Cerebellum (tissue), 4 donors: ENCODE measurements at places on chromosomes 5 and 9.

- no peak for DNase-seq
These were observed 7.9 kb downstream of the WWC1 start for GRCh38 chr5:168299372-168299771.

DNA sequence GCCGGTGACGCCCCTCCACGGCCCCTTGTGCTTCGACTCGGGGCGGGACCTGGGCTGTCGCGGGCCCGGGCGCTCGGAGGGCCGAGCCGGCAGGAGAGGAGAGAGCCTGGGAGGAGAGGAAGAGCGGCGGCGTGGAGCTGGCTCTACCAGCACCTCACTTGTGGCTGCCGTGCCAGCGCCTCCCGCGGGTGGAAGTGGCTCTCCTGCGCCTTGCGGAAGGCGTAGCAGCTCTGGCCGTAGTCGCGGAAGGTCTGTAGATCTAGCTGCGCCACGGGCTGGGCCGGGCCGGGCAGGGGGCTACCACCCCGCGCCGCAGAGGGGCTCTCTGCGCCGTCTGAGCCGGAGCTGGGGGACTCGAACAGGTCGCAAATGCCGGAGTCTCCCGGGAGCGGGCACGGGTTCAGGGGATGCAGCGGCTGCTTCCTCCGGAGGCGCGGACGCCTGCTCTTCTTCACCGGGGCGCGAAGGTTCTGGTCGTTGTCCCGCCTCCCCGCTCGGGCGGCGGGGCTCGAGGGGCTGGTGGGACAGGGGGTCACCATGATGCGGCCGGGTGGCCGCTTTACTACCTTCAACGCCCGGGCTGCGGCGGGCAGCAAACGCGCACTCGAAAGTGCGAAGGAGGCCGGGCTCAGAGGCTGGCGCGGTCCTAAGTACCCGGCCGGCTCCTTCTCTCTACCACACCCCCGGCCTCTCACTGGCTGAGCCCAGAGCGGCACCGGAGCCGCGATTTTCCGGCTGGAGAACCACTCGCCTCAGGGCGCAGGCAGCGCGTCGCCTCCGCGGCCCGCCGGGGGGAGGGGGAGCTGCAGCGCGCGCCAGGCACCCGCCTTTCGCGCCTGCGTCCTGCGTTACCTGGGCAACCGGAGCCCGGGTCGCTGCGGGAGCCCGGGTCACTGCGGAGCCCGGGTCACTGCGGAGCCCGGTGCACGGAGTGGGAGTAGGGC, at the start of gene CCNO:
TSS of gene CCNO (minus strand) at position 624 of the 944 bp plus-strand sequence. CDS start at position 539, 85 bp downstream.
- peak; percentile 84 for DNase-seq

- no peak for DNase-seq
These were observed 132.6 kb downstream of the PDZD2 start for GRCh38 chr5:31771500-31771899.

- no peak for DNase-seq
These were observed 187.6 kb downstream of the COMMD10 start for GRCh38 chr5:116272281-116272941.

DNA sequence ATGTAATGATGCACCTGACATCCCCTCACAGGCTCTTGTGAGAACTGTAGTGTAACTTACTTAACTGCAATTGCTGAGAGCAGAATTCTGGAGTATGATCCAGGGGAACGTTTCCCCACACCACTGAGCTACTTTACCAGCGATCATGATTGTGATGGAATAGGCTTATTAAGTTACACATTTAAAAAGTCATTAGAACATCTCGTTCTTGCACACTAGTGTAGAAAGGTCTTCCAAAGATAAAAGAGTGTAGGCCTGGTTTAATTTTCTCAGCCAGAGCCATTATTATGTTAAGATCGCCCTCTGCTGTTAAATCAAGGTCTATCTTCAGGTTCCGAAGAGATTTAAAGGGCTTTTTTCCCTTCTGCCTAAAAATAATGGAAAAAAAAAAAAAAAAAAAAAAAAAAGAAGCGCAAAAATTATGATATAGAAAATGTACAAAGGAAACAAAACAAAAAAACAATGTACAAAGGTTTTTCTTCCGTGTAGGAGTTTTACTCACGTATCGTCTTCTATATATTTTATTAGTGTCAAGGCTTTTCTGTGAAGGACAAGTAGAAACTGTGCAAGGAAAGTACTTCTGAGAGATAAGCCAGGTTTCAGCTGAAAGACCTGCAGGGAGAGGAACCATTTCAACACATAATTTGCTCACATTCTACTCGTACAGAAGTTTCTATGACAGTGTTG, 18.6 kb upstream of the MOB3B start:
- peak; percentile 46 for DNase-seq

DNA sequence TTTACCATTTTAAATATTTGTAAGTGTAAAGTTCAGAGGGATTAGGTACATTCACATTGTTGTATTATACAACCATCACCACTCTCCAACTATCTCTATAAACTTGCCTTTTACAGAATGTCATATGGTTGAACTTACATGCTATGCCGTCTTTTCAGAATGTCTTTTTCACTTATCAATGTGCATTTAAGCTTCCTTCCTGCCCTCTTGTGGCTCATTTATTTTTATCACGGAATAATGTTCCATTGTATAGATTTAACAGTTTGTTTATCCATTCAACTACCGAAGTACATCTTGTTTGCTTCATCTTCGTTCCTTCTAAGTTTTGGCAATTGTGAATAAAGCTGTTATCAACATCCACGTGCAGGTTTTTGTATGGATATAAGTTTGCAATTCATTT, 133.3 kb upstream of the C6 start:
- DNase-seq: no peak

DNA sequence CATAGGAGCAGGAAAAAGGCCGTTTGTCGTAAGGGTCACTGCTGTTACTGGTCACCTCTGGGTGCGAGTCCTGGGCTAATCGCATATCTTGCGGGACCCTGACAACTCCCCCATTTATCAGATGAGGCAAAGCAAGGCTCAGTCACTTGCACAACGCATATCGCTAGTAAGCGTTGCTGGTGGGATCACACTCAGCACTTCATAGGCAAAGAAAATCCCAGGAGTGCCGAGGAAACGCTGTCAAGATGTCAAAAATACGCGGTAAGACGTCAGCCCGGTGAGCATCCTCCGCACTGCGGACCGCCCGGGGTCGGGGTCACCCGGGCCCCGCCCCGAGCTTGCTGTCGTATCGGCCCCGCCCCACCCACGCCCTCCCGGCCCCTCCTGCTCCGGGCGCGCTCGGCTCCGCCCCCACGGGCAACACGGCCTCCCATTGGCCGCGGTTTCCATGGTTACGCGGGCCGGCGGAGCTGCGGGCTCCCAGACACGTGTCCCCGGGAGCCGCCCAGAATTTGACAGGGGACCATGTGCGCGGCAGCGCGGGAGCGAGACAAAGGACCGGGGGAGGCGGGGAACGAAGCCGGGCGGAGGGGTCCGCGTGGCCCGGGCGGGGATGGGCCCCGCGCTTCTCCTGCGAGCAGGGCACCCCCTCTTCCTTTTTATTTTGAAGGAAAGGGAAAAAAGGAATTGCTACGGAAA, 80.2 kb upstream of the IER5L start:
- DNase-seq: peak; percentile 100

- no peak for DNase-seq
These were observed 62.8 kb upstream of the IL33 start for GRCh38 chr9:6152788-6153187.

GRCh38 chr9:121141306-121141705, 60.4 kb downstream of the RAB14 start:
- DNase-seq: no peak

DNA sequence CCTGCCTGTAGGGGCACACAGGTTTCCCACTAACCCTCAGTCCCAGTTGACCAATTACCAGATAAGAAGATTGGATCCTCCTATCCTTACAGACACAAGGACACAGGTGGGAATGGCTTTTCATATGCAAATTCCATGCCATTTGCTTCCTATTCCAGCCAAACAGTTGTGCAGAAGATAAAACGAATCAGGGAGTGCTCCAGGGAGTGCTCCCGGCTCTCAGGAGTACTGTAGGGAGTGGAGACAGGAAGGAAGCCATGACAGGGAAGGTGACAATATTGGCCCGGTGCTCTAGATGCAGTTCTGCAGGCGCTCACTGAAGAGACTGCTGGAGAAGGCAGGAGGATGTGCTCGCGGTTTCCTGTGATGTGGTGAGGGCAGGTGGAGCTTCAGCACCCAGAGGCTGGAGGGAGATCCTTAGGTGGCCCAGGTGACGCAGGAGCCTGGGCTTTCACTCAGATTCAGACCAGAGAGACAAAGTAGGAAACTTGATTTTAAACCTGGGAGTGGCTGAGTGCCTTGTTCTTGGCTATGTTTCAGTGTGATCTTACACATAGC, 260.0 kb downstream of the AUH start:
- DNase-seq: no peak

GRCh38 chr5:135497971-135498636, 37.7 kb downstream of the NEUROG1 start:
- peak; percentile 27 for DNase-seq

DNA sequence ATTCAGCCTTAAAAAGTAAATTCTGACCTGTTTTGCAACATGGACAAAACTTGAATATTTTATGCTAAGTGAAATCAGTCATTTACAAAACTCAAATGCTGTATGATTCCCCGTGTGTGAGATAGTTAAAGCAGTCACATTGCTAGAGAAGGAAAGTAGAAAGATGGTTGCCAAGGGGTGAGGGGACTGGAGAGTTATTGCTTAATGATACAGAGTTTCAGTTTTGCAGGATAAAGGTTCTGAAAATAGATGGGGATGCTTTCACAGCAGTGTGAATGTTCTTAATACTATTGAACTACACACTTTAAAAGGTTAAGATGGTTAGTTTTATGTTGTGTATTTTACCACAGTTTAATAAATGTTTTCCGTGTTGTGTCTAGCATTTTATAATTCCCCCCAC, 51.2 kb downstream of the SGCD start:
- DNase-seq: no peak

DNA sequence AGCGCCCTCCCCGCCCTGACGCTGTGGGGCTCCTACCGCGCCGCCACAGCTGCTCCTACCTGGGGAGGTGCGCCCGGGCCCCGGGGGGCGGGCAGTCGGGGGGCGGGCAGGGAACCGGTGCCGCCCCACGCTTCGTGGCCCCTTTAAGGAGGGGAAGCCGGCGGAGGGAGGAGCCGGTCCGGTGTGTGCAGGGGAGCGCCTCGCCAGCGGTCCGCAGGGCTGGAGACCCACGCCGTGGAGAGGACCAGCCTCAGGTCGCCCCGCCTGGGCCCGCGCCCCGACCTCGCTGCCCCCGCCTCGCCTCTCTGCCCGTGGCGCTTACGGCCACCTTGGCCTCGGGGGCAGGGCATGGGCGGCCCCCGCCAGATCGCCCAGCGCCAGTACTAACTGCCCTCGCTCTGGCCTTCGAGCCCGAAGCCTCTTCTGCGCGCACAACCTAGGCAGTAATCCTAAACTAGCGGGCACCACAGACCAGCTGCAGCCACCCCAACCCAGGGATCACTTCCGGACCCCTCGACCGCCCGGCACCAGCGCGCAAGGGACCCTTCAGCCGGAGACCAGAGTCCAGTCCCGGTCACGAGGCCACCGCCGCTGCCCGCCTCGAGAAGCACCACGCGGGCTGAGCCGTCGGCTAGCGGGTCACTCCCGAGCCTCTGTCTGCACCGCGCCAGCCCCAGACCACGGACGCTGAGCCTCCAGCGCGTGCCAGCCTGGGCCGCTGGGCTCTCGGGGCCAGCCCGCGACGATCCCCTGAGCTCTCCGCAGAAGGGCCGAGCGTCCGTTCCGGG, at the start of gene FOXE1:
TSS of gene FOXE1 (plus strand) at position 171 of the 788 bp plus-strand sequence. CDS start 689 bp downstream, outside the sequence.
- no peak for DNase-seq

DNA sequence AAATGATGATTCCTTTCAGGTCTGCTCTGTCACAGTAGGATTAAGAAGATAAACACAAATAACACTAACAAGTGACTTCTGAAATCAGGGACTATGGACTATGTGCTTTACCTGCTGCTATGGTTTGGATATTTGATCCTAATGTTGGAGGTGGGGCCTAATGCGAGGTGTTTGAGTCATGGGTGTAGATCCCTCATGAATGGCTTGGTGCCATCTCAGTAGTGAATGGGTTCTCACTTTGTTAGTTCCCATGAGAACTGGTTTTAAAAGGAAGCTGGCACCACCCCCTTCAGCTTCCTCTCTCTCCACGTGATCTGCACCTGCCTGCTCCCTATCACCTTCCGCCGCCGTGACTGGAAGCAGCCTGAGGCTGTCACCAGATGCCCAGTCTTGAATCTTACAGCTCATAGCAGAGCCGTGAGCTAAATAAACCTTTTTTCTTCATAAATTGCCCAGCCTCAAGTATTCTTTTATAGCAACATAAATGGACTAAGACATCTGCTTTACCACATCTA, 3.3 kb downstream of the PPIC start:
- DNase-seq: no peak

- DNase-seq: no peak
These were observed 40.3 kb upstream of the EQTN start for GRCh38 chr9:27337236-27337635.

GRCh38 chr5:75364571-75365280, 27.7 kb downstream of the HMGCR start:
- no peak for DNase-seq

DNA sequence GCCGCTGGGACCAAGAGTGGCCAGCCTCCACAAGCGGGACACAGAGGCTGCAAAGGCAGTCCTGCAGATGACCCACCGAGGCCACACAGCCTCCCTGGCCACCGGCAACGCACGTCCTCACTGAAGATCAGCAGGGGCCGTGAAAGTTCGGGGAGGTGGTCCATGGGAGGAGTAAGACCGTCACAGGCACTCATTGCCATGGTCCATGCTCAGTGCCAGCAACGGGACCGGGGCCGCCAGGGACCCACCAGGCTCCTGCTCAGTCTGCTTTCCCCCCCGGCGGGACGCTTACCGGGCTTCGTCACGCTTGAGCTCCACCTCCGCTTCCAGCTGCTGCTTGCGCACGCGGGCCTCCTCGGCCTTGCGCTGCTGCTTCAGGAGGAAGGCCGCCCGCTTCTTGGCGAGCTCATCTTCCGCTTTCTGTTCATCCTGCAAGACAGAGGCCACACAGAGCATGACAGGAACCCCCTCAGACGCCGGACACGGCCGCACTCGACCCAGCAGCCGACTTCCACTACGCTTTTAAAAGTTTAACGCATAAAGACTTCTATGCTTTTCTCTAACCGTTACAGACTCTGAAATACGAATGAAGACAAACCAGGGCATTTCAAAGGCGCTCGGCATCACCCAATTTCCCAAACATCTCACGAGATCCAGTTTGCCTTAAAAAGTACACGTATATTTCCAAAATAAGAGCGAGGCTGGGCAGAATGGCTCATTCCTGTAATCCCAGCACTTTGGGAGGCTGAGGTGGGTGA, 88.4 kb downstream of the CAMSAP1 start:
- DNase-seq: no peak

DNA sequence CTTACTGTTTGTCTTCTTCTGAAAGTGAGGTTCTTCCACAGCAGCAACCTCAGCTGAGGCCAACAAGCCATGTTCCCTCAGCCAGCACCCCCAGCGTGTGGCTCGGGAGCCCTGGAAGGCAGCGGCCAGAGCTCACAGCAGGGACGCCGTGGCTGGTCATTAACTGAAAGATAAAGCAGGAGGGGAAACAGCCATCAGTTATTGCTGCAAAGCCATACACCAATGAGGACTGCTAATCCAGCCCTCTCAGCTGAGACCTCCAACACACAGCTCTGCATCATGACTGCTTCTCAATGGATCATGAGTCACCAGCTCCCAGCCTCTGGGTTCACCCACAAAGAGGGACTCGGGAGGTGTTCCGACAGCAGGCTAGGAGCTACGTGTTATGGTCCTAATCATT, 24.3 kb downstream of the ABCA1 start:
- DNase-seq: no peak
